NCI-H1694 (cell line): ENCODE measurements at places on chromosomes 3 and 15.

GRCh38 chr15:98845138-98845884 is 162.3 kb downstream of the PGPEP1L start:
- no peak for DNase-seq

DNA sequence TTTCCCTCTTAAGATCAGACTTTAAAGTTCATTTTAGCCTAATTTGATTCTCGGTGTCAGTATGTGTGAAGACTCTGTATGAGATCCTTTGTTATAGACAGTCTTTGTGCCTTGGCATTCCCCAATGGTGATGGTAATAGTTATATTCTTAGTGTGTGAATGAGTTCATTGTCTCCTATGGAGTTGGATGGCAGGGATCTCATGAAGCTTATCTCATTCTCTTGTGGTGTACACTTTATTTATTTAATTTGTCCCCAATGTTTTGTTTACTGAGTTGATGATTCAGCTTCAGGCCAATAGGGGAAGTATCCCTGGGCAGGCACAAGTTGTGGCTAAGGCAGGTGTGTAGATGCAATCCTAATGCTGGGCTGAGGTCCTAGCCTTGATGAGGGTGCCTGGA is 222.0 kb upstream of the DPPA4 start:
- DNase-seq: no peak

DNA sequence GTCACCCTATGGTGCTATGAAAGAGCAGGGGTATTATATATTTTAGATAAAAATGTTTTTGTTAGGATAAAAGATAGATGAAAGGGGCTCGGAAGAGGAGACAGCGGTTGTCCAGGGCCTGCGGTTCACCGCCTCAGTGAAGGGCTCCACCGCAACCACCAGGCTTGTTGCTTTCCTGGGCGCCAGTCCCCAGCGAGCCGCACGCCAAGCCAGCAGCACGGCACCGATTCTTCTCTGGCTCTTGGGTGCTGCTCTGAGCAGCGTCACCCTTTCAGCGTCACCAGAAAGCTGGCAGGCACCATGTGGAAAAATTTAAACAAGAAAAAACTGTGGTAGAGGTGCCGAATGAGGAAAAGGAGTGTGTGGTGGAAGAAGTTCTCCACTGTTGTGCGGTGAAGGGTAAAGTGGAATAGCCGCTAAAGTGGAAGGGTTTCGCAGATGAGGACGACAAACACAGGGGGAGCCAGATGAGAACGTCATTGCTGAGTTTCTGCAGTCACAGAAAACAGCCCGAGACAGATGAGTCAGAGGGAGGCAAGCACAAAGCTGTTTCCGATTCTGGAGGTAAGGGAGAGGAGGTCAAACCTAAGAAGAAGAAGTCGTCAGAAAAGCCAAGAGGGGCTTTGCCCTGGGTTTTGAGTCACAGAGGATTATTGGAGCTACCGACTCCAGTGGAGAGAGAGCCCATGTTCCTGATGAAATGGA is 569.2 kb downstream of the ZBBX start:
- DNase-seq: no peak

DNA sequence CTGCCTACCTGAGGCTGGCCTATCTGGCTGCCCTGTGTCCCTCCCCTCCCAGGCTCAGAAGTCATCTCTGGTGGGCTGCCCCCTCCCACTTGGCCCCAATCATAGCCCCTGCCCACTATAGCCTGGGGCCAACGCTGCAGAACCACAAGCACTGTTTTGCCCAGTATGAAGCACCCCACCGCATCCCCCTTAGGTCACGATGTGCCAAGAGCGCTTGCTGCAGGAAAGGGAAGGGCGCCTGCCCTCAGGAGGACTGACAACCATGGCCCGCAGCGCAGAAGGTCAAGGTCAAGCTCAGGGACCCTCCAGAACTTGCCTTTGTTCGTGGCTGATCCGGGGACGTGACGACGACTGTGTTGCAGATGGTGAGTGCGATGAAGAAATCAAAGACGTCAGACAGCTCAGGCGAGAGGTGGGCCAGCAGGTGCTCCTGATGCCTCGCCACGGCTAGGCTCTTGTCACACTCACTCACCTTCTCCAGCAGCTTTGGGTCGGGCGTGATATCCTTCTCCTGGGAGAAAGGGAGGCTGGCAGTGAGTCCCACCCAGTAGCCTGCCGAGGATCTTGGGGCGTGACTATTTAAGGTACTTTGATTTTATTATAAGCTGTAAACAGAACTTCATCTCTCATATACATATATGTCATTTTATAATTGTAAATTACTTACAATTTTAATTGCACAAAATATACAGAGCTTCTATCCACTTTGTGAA is 146.6 kb downstream of the ATP10A start:
- DNase-seq: no peak

DNA sequence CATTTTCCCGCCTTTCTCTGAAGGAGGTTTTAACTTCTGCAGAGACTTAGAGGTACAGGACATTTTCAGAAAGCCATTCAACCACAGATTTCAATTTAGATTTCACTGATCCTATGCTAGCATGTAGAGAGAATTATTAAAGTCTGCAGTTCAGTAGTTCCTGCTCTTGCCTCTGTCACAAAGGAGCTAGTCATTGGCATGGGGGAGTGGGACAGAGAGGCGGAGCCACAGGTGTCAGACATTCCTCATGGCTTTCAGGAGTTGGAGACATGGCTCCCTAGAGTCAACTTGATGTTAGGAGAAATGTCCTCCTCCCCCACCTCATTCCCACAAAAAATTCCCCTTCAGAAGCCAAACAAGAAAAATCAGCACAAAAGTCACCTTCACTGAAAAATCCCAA is 66.0 kb upstream of the SIAH2 start:
- DNase-seq: no peak

DNA sequence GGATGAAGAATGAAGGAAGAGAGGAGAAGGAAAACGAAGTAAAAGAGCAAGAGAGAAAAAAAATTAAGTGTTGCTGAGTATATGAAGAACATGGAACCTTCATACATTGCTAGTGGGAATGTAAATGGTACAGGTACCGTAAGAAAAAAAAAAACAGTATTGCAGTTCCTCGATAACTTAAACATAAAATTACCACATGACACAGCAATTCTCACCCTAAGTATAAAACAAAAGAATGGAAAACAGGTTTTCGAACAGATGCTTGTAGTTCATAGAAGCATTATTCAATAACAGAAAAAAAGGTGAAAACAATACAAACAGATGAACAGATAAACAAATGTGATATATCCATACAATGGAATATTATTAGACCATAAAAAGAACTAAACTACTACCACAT is 51.6 kb downstream of the SENP7 start:
- no peak for DNase-seq

DNA sequence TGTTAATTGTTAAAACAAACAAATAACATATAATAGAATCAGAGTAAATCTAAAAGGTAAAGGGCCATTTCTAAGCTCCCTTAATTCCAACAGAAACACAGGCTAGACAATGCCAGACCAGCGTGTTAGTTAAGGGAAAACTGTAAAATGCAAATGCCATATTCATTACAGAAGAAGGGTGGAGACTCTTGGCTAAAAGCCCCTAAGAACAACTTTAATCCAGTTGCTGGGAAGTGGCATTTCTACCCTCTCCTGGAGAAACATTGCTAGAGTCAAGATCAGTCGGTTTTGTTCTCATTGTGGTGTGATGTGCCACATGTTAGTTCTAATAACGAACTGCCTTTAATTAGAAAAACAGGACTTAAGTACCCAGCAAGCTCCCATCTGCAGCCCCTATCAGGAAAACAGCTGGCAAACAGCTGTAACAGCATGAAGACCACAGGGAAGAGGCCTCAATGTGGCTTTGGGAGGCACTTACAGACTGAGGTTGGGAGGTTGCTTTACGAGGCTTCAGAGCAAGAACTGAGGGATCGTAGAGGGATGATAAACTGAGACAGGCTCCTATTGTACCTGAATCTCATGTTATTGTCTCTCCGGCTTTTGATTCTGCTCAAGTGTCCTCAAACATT is 1134.8 kb downstream of the ROBO1 start:
- no peak for DNase-seq

GRCh38 chr15:87981969-87982368 is 274.6 kb downstream of the NTRK3 start:
- DNase-seq: no peak

DNA sequence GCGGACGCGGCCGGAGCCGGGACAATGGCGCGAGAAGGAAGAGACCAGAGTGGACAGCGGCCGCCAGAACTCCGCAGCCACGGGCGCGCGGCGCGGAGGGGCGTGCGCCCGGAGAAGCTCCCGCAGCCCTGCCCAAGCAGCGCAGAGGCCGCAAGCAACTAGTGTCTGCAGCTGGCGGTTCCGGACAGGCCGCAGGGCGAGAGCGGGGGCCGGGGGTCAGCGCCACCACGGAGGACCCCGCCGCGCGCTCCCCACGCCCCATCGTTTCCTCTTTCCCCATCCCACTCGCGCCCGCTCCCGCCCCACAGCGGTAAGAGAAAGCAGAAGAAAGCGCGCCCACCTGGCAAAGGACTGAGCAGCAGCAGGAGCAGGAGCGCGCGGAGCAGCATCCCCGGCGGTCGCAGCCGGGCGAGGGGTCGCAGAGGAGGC is 440 bp downstream of the PRTG start:
- DNase-seq: no peak

GRCh38 chr15:82143390-82144385 is 97.9 kb upstream of the MEX3B start:
- DNase-seq: no peak

GRCh38 chr3:128338536-128339330 is 128.0 kb downstream of the DNAJB8 start:
- no peak for DNase-seq

DNA sequence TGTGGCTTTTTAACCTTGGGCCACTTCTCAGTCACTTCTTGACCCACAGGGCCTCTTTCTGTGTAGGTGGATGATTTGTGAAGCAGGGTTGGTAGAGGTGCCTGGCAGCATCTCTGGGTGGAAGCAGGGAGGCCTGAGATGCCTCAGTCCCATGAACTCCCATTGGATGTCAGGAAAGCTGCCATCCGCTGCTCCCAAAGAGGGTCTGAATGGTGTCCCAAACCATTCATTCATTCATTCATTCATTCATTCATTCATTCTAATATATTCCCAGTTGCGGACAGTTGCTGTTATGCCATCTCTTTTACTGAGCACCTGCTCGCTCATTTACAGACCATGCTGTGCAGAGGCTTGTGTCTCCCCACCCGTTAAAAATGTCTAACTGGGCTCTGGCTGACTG is 98.7 kb downstream of the CHDH start:
- no peak for DNase-seq

GRCh38 chr3:170539897-170540296 is 46.0 kb downstream of the SLC7A14 start:
- DNase-seq: no peak

DNA sequence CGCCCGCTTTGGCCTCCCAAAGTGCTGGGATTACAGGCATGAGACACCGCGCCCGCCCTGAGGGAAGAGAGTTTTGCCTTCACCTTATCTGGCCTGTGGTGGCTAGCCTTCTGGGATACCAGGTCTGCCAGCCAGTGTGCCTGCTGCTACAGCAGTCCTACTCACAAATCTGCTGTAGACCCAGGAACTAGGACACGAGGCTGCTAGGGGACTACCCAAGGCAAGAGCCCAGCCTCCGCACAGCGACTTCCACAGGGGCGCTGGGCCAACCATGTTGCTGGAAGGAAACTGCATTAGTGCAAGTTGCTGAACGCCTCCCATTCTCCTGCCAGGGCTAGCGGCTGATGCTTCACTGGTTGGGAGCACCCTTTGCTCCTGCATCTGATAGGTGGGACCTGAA is 53.7 kb downstream of the DHX30 start:
- DNase-seq: no peak

DNA sequence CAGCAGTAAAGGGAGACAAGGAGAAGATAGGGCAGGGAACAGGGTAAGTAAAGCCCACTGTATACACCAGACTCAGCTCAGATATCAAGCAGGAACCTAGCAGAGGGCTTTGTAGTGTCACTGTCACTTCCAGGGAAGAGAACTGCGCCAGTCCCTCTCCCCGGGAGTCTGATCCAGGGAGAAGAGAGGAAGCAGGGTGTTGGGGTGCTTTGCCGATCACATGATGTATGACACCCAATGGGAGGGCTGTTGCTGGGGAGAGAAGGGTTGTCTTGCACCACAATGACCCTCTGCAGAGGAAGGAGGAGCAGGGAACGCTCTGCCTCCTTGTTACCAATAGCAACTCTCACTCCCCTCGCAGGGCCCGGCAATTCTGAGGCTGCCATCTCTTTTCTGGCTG is 147.2 kb upstream of the SLC2A2 start:
- no peak for DNase-seq

DNA sequence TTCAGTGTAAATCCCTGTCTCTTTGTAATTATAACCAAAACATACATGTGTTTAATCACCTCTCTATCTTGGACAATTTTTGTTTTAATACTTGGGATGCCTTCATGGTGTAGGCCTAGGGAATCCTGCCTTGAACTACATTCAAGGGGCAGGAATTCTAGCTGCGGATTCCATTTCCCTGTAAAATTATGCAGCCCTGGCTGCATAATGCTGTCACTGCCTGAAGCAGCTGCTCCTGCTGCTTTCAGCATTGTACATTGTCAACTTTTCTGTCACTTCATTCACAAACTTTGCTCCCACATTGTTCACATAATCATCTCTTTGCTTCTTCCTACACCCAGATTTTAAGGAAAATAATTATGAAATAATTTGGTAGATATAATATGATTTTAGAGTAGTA is 638.7 kb downstream of the RBMS3 start:
- DNase-seq: no peak
